Fibroblast of lung (primary cell): ENCODE measurements at places on chromosomes 7 and 10. TPM values are rescaled to one million over a fixed set of nuclear protein-coding genes. Genes with fewer than 3 reads are reported as not detected.

DNA sequence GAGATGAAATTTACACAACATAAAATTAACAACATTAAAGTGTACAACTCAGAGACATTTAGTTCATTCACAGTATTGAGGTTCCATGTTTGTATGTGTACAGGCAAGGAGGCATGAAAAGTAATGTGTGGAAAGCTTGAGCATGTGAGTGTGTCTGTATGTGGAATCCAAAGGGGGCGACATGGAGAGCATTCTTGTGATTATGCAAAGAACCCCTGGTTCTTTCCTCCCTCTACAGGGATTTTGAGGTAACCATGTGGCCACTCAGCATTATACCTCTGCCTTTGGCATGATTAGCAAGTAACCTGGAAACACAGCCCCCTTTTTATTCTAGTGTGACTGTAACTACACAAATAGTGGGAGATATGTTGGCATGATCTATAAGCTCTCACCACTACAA is 21.0 kb downstream of the OR2F1 start:
- H3K36me3 ChIP-seq, result no peaks in the 10 kb centered on the region
- H3K27me3 ChIP-seq, result no peaks in the 10 kb centered on the region
- H3K27ac ChIP-seq, result no peak overlapping the region
- H3K4me1 ChIP-seq, result peaks cover 3% of the 10 kb centered on the region
- no peak overlapping the region for H3K4me3 ChIP-seq

DNA sequence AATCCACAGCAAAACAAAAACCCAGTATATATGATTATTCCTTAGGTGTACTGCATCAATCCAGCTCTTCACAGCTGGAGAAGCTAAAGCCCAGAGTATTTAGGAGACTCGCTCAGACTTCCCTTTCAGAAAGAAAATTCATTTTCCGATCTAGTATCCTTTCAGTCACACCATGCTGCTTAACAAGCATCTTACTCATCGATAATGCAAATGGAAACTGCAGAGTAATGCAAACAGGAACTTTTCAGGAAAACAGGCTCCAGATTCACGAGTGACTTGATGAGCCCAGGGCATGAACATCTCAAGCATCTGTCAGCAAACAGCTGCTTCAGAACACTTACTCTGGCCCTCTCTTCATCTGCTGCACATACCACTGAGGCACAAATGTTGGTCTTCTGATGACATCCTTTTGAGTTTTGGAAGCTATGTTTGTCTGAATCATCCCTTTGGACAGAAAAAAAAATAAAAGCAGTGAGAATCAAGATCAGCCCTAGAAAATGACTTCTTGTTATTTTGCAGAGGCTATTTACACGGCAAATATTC is 24.9 kb upstream of the ZC3HAV1L start:
- no peak for DNase-seq
- H3K36me3 ChIP-seq, result peaks cover 5% of the 10 kb centered on the region
- H3K4me1 ChIP-seq, result no peaks in the 10 kb centered on the region
- no peaks in the 10 kb centered on the region for H3K27me3 ChIP-seq
- H3K4me3 ChIP-seq, result no peak overlapping the region

GRCh38 chr10:22705527-22705926 is 8.9 kb downstream of the PIP4K2A start:
- no peaks in the 10 kb centered on the region for H3K27me3 ChIP-seq
- no peak for DNase-seq
- H3K27ac ChIP-seq, result no peak overlapping the region

- no peaks in the 10 kb centered on the region for H3K27me3 ChIP-seq
- no peaks in the 10 kb centered on the region for H3K4me1 ChIP-seq
- H3K4me3 ChIP-seq, result no peak overlapping the region
- DNase-seq, result peak; percentile 39
- H3K36me3 ChIP-seq, result no peaks in the 10 kb centered on the region
Observed at GRCh38 chr10:18437486-18437885, 213.9 kb downstream of the NSUN6 start.

The CUEDC2 gene
- total RNA-seq, result 60.8 and 63.2 TPM in 2 replicates
